Skin of body (tissue), 3 donors: ENCODE measurements at places on chromosomes 3 and 15. TPM values are rescaled to one million over a fixed set of nuclear protein-coding genes. Genes with fewer than 3 reads are reported as not detected.
A peak's percentile ranks its signal among the peaks of the same experiment; 100 is the strongest.

ARID3B gene
- total RNA-seq = 4.8 TPM

ADAMTS9 gene
- total RNA-seq = 132 TPM

GRCh38 chr15:69393831-69394491, 20.2 kb upstream of the KIF23 start:
- no peak for DNase-seq

GRCh38 chr3:62281726-62282125, 91.6 kb downstream of the FEZF2 start:
- no peak for DNase-seq

GRCh38 chr3:73228000-73228399, 166.5 kb downstream of the EBLN2 start:
- no peak for DNase-seq

- no peak for DNase-seq
These were observed 3.7 kb downstream of the CIB1 start for GRCh38 chr15:90230071-90230494.

DNA sequence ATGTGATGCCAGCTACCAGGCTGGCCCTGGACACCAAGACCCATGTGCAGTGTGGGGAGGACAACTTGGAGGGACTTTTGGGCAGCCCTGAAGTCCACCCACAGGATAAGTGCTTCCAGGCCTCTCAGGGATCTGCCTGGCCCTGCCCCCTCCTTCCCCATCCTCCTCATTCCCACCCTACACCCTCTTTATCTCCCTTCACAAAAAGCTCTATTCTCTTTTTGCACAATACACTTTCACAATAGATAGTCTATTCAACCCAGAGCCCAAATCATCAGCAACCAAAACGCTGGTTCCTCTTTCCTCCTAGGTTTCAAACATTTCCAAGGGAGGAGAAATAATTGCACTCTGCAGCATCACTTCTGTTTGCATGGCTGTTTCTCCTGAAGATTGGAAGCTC, 7.8 kb upstream of the ZNF710 start:
- no peak for DNase-seq

DNA sequence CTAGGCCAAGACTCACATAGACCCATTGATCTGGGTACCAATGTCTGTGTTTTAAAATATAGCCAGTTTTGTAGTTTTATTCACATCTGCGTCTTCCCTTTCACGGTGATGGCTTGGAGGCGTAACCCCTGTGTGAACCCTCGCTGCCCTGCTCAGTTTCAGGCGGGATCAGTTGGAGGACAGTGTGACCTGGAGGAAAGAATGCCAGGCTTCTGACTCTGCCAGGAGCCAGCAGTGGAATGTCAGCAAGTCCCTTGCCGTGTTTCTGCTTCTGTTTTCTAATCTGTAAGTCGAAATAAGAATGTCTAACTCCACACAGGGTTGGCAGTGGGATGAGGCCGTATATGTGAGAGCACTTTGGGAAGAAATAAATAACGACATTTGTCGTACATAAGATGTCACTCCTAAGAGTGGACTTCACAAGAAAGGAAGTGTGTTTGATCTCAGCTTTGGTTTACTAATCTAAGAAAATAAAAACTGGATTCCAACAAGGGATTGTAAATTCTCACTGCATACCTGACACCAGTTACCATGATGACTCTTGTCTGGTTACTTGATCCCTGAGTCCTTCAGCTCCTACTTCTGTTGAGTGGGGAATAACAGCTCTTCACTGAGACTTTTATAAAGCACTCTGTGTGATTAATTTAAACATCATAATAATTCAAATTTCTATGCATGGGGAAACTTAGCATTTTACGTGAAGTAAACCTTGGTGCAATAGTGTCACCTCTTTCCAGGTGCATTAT, 6.3 kb upstream of the CA12 start:
- DNase-seq = no peak

DNA sequence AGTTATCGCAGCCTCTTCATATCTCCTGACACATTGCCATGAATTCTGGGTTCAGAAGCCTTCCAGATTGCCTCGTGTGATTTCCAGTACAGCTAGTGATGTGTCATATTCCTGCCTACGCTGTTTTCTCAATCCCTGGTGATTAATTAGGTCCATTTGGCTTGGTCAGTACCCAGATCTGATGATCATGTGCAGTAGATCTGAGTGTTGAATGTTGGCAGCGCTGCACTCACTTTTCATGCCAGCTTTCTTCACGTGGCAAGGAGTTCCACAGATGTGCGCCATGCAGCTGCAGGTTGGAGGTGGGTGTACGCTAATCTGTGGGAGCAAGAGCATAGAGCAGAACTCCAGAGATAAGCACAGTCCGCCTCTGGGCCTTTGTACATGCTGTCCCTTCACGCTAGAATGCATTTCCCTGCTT, 86.9 kb upstream of the COL6A5 start:
- DNase-seq = peak; percentile 4

DNA sequence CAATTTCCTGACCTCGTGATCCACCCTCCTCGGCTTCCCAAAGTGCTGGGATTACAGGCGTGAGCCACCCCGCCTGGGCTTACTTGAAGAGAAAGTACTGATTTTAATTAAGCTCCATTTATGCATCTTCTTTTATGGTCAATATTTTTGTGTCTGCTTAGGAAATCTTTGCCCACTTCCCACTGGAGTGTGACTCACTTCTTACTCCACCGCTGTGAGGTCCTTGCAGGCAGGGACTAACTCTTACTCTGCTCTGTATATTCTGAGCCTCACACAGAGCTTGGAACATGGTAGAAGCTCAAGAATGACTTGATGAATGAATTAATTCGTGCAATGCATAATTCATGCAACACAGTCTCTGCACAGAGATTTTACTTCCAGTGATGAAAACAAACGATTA, 2.9 kb upstream of the TM4SF19 start:
- no peak for DNase-seq
